GM19239 (cell line): ENCODE measurements at places on chromosomes 5 and 9.

GRCh38 chr9:72412483-72413040 is 47.6 kb upstream of the ZFAND5 start:
- no peak for DNase-seq

DNA sequence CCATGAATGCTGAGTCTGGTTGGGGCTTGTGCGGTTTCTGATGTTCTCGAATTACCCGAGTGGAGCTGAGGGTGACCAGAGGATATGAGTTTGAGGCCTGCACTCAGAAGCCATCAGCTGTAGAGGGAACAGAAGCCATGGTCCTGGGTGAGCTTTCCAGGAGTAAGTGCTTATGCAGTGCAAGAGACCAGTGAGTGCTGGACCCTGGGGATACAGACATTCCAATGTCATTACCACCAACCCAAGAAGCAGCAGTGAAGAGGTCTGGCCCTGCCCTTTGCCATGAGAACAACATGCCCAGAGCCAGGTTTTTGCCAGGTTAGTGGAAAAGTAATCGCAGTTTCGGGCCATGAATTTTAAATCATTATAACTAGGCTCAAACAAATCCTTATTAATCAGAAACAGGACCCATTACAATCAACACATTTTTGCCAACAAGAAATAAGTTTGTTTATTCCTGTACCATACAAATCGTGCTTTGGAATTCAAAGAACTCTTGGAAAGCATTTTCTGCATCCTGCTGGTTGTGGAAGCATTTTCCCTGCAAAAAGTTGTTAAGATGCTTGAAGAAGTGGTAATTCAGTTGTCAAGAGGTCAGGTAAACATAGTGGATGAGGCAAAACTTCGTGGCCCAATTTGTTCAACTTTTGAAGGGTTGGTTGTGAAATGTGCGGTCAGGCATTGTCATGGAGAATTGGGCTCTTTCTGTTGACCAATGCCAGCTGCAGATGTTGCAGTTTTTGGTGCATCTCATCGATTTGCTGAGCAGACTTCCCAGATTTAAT is 154.6 kb downstream of the SYK start:
- no peak for DNase-seq

DNA sequence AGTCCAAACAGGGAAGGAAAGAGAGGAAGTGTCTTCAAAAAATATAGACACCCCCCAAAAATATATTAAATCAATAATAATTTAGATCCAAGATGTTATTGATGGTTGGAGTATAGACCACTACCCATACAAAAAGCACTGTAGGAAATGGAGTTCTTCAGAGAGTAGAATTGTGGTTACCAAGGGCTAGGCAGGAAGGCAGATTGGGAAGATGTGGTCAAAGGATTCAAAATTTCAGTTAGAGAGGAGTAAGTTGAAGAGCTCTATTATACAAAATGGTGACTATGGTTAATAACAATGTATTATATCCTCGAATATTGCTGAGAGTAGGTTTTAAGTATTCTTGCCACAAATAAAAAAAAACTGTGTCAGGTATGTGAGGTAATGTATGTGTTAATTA is 149.4 kb downstream of the CWC27 start:
- DNase-seq: no peak

DNA sequence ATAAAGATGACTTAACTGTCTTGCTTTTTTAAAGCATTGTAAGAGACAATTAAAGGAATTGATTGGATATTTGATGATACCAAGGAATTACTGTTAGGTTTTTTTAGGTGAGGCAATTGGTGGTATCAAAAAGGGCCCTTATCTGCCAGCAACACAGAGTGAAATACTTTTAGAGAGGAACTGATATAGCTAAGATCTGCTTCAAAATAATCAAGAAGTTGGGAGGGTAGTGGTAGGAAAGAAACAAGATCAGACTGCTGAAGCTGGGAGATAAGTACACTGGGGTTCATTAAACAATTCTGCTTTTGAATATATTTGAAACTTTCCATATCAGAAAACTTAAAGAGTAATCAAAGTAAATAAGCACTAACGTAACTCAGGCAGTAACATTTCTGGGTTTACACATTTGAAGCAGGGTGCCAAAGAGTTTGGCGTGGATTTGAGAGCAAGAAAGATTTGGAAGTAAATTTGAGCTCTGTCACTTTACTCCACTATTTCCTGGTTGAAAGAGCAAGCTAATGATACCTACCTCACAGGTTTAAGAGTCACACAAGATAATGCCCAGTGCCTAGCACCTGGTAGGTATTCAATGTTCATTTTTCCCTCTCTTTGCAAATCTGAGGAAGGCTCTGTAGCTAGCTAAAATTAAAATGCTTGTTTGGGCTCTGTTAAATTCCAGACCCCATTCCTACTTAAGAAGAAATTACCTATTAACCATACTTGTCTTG is 6.9 kb downstream of the ERMP1 start:
- DNase-seq: no peak

GRCh38 chr5:150159741-150160179 is 4.1 kb upstream of the PDGFRB start:
- DNase-seq: no peak

DNA sequence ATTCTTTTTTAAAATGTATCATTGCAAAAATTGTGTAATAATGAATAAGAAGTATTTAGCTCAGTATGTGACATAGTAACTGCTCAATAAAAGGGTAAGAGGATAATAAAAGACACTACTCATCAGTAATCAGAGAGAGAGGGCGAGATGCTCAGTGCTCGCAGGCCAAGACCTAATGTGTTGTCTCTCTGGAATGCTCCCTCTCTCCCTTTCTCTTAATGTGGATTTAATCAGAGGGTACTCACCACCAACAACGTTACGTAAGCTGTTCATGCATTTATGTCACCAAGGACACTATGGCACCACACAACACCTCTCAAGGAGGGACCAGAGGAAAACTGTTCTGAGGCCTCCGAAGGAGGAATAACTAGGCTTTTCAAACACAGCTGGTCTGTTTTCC is 42.5 kb downstream of the WHRN start:
- DNase-seq: no peak

DNA sequence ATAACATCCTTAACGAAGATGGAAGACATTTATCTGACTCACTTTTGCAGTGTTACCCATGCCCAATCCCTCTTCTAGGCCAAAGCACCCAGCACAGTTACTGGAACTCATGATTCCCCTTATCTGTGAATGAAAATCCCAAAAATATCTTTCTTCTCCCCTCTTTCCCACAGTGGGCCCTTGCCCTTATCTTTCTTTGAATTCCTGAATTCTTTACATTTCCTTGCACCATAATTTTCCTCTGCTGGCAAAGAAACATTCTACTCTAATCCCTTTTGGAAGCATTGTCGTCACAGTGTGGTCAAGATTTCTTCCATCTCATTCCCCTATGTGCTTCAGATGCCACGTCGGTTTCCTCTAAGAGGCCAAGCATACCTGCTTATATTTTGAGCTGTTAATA is 135.9 kb upstream of the LIFR start:
- DNase-seq: no peak

GRCh38 chr5:140609126-140609525 is 23.8 kb downstream of the CD14 start:
- DNase-seq: no peak

DNA sequence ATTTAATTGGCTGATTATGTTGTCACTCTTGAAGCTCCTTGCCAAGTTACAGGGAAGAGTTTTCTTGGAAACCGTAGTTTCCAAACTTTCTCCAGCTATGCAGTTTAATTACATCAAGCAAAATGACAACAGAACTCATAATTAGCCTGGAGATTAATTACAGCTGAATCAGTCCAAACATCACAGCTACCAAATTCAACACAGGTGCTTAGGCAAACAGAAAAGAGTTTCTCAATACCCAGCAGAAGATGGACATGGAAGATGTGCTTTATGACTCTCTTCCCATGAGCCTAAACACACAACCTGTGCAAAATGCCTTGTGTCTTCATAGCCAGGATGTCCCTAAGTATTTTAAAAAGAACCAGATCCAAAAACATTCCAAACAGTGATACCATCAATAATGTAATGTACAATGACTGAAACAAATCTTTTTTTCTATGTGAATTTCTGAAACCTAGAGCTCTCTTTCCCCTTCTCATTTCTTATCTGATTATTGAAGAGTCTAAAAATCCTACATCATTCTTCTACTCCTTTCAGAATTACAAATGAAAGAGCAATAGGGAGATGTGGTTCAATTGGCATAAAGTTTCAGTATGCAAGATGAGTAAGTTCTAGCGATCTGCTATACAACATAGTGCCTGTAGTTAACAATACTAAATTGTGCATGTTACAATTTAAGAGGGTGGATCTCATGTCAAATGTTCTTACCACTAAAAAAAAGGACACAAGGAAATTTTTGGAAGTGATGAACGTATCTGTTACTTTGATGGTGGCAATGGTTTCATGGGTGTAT is 124.3 kb downstream of the RASEF start:
- no peak for DNase-seq

DNA sequence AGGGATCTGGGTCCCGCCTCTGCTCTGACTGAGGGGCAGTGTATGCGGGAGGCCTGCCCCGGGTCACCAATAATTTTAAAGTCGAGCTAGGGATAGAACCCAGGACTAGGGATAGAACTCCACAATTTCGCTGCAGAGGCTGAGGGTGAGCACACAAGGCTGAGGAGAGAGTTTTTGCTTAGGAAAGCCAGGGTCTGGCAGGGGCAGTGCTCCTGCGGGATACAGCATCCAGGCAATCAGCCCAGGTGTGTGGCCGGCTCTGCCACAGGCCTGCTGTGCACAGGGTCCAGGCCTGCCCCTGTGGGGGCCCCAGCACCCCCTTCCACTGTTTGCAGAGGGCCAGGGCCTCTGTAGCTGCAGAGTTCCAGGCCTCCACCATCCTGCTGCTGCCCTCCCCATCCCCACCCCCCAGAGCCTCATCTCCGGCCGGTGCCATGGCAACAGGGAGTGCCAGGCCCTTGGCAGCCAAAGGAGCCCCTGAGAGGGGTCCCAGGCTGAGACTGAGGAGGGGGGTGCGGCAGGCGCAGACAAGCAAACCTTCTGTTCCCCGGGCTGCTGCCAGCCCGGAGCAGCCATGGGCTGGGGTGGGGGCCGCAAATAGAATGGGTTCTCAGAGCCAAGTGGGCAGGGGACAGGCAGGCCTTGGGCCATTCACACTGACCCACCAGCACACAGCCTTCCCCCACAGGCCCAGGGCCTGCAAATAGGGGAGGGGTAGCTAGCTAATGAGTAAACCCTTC is 8.6 kb downstream of the PDGFRB start:
- DNase-seq: no peak

DNA sequence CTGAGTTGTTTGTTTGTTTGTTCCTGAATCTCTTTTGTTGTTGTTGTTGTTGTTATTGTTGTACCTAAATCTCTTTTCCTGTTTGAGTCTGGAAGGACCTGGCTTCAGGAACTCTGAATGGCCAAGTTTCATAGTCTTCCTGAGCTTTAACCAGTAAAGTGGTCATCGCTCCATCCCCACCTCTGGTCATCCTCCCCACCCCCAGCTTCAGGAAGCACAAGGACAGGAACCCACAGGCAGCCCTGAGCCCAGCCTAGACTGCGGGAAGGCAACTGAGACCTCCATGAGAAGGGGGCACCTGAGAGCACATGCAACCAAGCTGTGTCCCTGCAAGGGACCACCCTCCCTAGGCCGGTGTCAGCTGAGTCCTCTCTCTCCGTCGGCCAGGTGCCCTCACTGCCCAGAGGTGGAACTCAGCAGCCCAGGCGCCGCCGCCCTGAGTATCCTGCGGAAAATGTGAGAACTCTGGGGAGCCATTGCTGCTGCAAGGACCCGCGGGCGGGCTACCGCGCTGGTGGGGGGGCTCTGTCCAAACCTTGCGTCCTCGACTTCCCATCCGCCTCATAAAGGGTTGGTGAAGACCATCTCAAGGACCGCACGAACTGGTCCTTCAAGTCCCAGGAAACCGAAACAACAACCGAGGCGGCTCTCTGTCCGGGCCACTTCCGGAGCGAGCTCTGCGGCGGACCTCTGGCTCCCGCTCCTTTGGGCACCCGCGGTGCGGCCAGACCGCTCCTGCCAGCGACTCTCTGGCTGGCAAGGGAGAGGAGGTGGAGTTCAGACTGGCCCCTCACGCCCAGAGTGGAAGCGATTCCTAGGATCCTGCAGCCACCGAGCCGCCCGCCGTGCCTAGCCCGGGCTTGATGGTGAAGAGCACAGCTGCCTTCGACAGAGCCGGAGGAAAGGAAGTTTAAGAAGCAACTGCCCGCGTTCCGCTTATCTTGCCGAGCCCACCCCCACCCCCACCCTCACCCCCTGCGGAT is 4.2 kb downstream of the BARX1 start:
- no peak for DNase-seq

DNA sequence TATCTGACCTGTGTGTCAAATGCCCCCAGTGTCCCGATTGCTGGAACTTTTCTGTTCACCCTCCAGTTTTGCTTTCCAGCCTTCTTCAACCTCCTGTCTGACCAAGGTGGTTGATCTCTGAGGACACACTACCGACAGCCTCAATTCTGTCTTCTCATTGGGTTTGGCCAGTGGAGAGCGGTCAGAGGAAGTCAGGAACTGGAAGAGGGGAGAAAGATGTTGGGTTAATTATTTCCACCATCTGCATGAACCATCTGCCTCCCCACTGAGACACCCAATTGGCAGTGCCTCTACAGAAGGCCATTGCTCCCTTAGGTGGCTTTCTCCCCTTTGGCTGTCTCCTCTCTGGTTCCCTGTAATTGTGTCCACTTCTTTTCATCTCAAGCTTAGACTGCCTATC is 154.3 kb upstream of the RAI14 start:
- DNase-seq: no peak

GRCh38 chr5:1643651-1644392 is 120.1 kb upstream of the LPCAT1 start:
- no peak for DNase-seq

GRCh38 chr5:159301466-159301865 is 28.8 kb downstream of the IL12B start:
- DNase-seq: no peak
